Activated naive CD8-positive, alpha-beta T cell treated with anti-CD3 and anti-CD28 coated beads, Interleukin-2, amount 10 ng/mL, durations not matched to agents 7 days and 5 days (primary cell): ENCODE measurements at places on chromosomes 7 and 10.

GRCh38 chr10:79165070-79165778 is 96.5 kb downstream of the ZMIZ1 start:
- DNase-seq = no peak

DNA sequence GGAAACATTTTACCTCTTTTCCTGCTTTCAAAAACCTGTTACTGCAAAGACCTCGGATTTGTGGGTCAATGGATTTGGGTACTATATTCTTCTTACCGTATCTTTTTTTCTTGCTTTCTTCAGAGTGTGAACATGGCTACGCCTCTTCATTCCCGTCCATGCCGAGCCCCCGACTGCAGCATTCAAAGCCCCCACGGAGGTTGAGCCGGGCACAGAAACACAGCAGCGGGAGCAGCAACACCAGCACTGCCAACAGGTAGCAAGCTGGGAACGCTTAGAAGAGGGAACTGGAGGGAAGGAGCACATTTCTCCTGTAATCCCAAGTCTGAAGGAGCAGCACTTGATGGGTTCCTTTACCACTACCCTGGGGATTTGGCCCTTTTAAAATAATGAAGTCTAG is 20.7 kb downstream of the MXI1 start:
- no peak for DNase-seq

GRCh38 chr10:117342641-117343040 is 32.6 kb downstream of the PDZD8 start:
- no peak for DNase-seq

DNA sequence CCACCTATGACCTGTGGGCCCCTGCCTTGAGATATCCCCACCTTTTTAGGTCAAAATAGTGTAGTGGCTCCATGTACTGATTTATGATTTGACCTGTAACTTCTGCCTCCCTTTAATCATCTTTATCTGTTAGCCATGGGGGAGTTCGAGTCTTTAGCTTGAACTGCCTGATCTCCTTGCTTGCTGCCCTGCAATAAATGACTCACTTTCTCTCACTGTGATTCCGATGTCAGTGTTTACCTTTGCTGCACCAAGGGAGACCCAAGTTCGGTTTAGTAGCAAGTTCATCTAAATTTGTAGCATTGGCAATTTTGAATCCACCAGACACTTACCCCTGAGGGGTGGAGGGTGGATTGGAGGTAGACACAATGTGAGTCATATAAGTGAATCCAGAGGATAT is 814.6 kb upstream of the AUTS2 start:
- DNase-seq = no peak

- DNase-seq = no peak
Measured at GRCh38 chr10:12780634-12781601, 220.6 kb downstream of the CCDC3 start.

DNA sequence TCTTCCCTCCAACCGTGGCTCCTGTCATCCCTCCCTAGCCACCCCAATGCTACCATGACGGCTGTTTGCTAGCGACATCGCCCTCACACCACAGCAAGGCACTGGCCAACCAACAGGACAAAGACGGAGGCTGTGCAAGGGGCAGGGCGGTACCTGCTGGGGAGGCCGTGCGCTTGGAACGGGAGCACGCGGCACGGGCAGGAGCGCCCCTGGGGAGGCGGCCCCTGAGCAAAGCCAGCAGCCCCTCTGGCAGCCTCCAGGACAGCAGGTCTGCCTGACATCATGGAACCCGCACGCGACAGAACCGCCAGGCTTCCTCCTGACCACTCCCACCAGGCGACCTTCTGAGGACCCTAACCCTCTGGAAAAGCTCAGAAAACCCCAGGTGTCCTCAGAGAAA is 12.7 kb downstream of the MAD1L1 start:
- DNase-seq = no peak
